ENCODE measurements at places on chromosomes 2 and 18.

- DNase-seq: no peak
Observed at GRCh38 chr2:146852661-146853060, 992.2 kb upstream of the ACVR2A start.

GRCh38 chr18:69484699-69485396, 84.2 kb downstream of the DOK6 start:
- DNase-seq: no peak

GRCh38 chr2:160125366-160125765, 63.0 kb upstream of the PLA2R1 start:
- no peak for DNase-seq

DNA sequence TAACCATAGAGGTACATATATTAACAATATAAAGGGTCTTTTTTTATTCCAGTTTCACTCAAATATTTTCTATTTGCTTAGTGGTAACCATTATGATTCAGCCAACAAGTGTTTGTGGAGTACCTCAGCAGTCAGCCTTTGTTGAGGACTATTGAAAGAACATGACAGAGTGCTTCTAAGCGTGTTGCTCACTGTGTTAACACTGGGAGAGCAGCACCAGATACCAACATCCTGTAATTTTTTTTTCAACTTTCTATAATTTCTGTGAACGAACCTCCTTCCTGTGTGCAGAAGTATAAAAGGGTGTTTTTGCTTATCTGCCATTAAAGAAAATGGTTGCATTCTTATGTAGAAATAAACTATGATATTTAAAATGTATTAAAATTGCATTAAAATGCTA, 239.0 kb downstream of the PHLPP1 start:
- DNase-seq: no peak

- DNase-seq: no peak
Observed at GRCh38 chr2:33497221-33497650, 20.8 kb downstream of the RASGRP3 start.

DNA sequence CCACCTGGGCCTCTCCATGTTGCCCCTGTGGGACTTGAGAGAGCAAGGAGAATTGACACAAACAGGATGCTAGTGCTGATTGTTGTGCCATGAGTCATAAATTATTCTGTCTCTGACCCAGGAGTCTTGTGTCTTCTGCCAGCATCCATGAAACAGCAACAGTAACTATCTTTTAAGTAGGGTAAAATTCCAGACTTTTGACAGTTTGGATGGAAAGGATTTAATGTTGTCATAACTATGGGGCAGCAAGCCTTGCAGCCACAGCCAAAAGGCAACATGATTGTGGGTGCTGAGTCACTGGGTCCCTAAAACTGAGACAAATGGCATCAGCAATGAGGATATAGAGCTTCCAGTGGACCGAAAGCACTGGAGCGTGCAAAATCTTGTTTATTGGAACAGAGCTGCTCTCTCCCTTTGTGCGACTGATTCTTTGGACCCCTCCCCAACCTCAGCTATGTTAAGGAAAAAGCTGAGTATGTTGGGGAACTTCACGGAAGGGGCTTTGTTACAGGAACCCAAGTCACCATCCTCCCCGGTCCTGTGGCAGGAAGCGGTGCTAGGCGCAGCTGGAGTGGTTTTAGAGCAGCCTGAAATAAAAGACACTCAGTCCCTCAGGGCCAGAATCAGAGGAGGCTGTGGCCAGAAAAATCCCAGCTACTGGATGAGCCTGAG, 9.6 kb upstream of the ITPRIPL1 start:
- peak; percentile 49 for DNase-seq

- peak; percentile 13 for DNase-seq
Observed at GRCh38 chr2:42784204-42784880, 8.0 kb downstream of the HAAO start.

DNA sequence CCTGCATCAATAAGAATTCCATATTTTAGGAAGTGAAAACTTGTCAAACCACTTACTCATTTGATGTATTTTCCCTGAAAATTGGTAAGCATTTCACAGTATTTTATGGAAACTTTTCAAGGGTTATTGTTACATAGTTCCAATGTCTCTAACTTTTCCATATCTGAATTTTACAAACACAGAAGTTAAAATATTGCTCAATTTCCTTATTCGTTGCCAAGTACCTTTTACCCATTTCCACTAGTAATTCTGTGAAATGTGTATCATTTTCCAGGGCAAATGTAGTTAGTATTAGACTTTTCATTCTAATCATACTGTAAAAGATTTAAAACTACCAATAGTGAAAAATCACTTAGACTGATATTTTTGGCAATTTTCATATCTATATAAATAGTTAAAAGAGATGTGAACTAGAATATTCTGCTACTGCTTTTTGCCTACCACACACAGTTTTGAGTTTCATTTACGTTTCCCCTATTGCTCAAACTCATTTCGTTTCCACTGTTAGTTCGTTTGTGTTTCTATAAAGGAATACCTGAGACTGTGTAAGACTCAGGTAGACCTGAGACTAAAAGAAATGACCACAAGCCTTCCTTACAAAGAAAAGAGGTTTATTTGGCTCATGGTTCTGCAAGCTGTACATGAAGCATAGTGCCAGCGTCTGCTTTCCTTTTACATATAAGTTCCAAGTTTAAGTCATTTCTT, 86.3 kb downstream of the PMS1 start:
- DNase-seq: no peak

- no peak for DNase-seq
Observed at GRCh38 chr2:208097313-208097712, 27.0 kb downstream of the CRYGD start.

DNA sequence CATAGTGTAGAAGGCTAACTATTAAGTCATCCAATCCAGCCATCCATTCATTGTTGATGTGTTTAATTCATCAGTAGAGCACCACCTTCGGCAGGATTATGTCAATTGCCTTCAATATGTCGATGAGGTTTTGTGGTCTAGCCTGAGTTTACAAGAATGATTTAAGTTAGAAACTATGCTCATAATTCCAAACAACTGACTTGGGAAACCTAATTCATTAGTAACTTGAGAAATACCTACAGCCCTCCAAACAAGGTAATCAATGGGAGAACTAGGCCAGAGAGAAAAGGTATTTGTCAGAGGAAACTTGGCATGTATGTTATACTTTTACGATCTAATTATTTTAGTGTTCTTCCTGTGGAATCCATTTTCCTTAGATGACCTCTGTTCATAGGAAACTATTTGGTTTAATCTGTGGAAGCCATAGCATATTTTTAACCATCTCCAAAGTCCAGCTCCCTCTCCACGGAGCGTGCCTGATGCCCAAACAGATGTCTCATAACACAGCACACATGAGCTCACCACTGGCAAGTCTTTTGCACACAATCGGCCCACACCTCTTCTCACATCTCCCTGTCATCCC, 148.5 kb downstream of the GFPT1 start:
- DNase-seq: no peak

Measured in stimulated activated CD8-positive, alpha-beta memory T cell treated with anti-CD3 and anti-CD28 coated beads, Interleukin-4, amount 100 ng/mL, for 48 hours (primary cell).